Eye (tissue), 1 donor: ENCODE measurements at places on chromosomes 6 and 20.

DNA sequence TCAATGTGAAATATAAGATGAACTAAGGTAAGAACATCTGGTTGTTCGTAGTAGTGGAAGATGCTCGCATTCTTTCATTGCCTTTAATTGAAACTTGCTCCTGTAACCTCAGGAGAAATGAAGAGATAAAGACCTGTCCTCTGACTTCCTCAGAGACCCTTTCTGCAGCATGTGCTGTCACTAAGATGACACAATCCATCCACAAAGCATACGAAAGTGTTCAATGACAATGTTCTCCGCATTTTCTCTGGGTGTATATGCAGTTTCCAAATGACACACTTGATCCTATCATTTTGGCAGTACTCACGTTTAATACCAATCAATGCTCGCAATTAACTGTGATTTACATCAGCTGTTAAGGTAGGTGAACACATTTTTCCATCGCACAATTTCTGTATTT lies 65.8 kb downstream of the PRL start:
- no peak for DNase-seq

DNA sequence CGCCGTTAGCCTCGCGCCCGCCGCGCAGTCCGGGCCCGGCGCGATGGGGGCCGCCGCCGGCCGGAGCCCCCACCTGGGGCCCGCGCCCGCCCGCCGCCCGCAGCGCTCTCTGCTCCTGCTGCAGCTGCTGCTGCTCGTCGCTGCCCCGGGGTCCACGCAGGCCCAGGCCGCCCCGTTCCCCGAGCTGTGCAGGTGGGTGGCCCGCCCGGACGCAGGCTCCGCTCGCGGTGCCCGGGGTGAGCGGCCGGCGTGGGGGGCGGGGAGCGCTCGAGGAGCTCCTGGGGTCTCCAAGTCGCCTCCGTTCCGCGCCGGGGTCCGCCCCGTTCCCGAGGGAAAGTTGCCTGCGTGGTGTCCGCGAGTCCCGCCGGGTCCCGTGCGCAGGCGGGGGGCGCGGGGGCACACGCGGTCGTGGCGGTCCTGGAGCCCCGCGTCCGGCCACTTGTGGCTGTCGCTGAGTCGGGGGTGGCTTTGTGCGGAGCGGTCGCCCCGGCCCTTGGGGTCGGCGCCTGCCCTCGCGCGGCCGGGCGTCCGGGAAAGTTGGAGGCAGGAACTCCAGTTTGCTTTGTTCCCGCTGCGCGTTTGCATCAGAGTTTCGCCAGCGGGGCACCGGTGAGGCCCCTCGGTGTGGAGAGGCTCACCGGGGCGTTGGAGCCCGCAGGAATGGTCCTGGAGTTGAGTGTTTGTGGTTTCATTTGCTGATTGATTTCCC lies 476 bp downstream of the IGF2R start:
- DNase-seq = peak; percentile 77

- DNase-seq = no peak
Observed at GRCh38 chr6:106168097-106168888, 82.2 kb downstream of the PRDM1 start.

GRCh38 chr6:39507331-39507998 lies 185.0 kb upstream of the KCNK16 start:
- DNase-seq = no peak

GRCh38 chr20:50252701-50253100 lies 62.1 kb downstream of the CEBPB start:
- no peak for DNase-seq

DNA sequence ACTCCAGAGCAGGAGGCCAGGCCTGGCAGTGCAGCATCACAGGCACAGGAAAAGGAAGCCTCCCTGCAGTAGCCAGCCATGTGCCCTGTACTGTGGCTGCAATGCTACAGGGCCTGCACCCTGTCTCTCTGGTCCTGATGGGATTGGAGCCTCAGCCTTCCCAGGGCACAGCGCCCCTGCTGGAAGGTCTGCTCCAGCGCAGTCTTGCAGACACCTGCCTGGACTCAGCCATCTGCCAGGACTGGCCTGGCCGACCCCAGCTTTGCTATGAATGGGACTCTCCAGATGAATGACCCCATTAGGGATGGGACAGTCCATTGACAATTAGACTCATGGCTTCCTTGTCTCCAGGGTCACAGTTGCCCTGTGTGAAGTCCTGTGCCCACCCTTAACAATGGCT lies 251.6 kb downstream of the ERMARD start:
- DNase-seq = no peak

- no peak for DNase-seq
Observed at GRCh38 chr20:24647713-24648112, 178.3 kb downstream of the SYNDIG1 start.

DNA sequence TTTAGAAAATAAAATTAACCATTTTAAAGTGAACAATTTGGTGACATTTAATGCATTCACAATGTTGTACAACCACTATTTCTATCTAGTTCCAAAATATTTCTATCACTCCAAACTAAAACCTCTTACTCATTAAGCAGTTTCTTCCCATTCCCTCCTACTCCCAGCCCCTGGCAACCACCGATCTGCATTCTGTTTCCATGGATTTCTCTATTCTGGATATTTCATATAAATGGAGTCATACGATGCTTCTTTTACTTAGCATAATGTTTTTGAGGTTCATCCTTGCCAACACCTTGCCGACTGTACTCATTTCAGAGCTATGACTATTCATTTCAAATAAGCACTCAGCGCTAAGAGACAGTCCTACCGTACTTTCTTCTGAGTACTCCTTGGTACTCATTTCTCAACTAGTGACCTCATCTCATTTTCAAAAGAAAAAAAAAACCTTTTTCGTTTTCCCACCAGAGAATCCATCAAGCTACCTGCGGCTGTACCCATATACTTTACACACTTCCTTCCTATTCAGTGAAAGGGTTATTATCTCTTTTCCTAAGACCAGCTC lies 259.2 kb downstream of the UTRN start:
- no peak for DNase-seq

GRCh38 chr20:50110141-50111047 lies 2.6 kb downstream of the UBE2V1 start:
- DNase-seq = no peak

DNA sequence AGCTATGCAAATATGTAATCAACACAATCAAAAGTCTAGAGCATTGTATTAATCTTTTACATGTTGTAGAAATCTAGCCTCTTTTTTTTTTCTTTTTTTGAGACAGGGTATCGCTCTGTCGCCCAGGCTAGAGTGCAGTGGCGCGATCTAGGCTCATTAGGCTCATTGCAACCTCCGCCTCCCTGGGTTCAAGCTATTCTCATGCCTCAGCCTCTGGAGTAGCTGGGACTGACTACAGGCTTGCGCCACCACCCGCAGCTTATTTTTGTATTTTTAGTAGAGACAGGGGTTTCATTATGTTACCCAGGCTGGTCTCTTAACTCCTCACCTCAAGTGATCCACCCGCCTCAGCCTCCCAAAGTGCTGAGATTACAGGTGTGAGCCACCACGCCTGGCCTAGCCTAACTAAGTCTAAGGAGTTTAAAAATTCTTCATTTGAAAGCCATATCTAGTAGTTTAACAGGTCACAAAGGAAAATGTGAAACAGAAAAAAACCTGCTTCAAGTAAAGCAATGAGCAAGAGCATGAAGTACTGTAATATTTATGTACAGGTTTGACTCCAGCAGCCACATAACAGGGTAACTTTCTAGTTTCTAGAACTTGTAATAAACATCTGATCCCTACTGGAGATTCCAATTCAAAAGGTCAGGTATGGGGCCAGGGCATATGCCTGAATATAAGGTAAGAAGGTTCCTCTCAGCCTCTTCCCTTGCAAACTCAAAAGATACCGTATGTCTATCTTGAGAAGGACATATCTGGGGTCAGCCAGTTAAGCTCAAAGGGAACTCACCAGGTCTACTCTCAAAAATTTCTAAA lies 4.4 kb downstream of the CPNE1 start:
- DNase-seq = peak; percentile 1

DNA sequence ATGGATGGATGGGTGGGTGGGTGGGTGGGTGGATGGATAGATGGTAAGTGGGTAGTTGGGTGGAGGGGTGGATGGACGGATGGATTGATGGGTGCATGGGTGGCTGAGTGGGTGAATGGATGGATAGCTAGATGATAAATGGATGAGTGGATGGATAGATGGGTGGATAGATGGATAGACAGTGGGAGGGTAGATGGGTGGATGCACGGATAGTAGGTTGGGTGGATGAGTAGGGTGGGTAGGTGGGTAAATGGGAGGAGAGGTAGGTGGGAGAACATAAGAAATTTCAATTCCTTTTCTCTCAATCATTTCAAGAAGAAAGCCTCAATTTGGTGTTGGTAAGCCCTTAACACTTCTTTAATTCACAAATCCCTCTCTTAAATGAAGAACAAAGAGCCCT lies 186.9 kb downstream of the PREX1 start:
- DNase-seq = no peak

- DNase-seq = no peak
Observed at GRCh38 chr20:20211988-20212518, 155.9 kb upstream of the INSM1 start.

DNA sequence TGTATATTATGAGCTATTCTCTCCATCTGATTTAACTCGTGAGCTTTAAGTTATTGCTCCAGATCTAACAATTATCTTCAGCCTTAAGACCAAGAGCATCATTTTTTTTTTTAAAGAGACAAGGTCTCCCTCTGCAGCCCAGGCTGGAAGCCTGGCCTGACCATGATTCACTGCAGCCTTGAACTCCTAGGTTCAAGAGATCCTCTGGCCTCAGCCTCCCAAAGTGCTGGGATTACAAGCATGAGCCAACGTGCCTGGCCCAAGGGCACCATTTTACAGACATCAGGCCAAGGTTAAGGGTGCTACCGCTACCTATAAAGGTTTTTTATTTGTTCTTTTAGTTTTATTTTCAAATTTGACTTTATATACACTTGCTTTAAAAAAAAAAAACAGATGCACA lies 2.3 kb downstream of the SUPT3H start:
- DNase-seq = no peak

DNA sequence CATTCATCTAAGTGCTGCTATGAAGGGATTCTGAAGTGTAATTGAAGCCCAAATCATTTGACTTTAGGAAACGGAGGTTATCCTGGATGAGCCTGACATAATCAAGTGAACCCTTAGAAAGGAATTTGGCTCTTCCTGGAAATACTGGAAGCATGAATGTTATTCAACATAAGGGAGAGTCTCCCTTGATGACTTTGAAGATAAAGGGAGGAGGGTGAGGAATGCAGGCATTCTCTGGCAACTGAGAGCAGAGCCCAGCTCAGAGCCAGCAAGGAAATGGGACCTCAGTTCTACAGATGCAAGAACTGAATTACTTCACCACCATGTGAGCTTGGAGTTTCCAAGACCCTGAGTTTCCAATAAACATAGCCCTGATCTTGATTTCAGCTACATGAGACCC lies 168.2 kb downstream of the DLL1 start:
- no peak for DNase-seq

GRCh38 chr20:31594558-31595379 lies 10.3 kb upstream of the ID1 start:
- no peak for DNase-seq

DNA sequence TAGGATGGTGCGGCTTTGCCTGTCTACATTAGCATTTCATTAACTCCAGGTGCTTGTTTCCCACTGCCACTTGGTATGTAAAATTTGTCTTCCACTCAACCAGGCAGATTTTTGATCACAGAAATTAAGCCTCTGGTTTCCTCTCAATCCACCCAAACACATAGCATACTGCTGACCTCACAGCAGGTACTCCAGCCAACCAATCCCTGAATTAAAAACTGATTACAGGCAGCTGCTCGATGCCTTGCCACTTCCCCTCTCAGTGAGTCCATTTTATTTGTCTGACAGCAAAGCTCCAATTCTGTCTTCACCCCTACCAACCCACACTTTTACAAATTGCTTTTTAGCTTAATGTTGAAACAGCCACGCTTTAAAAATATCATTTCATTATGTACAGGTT lies 95.2 kb downstream of the PLCB1 start:
- no peak for DNase-seq

DNA sequence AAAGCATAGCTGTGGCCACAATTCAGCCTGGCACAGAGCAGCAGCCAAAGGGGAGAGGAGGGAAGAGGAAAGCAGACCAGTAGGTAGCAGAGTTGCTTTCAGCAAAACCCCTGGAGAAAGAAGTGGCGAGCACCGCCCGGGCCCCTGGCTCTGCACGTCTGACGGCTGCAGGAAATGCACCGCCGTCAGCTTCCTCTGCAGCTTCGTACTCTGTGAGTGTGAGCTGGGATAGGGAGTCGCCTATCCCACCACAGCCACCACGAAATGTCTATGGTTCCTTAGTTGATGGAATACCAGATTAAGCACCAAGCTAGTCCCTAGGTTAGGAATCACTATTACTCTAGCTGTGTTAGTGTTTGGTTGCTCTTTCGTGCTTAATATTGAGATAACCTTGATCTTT lies 79.9 kb upstream of the NAA20 start:
- no peak for DNase-seq

DNA sequence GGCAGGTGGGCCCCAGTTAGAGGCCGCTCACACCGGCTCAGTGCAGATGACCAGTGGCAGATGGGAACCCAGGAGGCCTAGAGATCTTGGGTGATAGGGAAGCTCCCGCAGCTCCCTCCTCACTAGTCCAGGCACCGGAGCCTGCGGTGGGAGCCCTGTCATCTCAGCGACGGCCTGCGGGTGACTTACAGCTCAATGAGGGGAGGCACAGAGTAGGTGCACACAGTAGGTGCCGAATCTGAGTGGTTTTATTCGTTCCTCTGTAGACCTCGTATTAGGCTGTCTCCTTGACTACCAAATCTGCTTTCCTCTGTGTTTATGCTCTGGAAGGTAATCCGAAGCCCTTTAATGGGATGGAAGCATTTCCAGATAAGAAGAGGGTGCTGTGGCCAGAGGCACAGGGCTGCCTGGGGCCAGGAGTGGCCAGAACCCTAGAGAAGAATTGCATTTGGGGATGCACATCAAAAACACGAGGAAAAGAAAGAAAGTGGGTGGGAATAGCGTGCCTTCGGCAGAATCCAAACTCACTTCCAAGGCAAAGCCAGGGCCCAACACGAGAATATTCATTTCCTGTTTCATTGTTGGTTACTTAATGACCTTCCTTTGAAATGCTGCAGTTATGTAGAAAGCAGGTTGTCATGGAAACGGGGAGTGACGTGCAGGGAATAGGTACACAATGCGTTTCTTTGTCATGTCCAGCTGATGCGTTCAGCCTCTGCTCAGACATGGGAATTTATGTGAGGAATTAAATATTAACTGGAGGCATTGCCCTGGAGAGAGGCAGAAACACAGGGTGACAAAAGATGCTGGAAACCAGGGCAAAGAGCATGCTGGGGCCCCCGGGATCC lies 24.7 kb downstream of the MYT1 start:
- peak; percentile 80 for DNase-seq

DNA sequence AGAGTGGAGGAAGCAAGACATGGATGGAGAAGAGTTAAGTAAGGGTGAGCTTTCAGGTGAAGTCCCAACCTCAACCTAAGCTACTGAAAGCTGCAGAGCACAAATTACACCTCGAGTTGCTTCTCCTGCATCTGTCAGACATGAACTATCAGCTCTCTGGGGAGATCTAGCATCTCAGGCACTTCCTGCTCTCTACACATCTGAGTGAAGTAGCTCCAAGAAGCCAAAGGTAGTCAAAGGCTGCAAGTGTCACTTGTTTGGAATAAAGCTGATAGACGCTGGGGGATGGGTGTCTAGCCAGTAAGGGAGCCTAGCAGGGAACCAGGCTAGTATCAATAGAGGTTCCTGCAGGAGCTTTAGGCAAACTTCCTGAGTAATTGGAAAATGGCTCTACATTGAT lies 228.0 kb downstream of the PLCB1 start:
- no peak for DNase-seq
